CD4-positive, alpha-beta T cell treated with Interferon gamma for 1 hour (primary cell): ENCODE measurements at places on chromosomes 5 and 9.

GRCh38 chr5:36079200-36079781 lies 12.6 kb upstream of the UGT3A2 start:
- DNase-seq = no peak

GRCh38 chr5:74919487-74919886 lies 53.3 kb upstream of the FAM169A start:
- no peak for DNase-seq

DNA sequence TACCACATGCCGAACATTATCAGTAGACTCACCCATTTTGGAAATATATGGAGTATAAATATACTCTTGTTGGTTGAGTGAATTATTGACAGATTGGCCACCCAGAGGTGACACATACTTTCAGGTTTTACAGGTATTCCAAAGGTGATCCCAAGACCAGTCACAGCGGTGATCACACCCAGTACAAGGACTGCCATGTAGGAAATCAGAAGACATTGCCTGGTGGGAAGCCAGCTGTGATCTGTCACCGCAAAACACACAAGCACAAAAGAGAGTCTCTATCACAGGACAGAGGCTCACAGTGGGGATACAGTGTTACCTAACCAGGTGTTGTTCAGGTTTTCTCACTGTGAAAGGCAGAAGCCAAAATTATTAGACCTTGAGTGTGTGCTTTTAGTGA lies 15.8 kb downstream of the BTF3 start:
- no peak for DNase-seq

- no peak for DNase-seq
Measured at GRCh38 chr9:132986114-132986513, 7.6 kb downstream of the GFI1B start.

GRCh38 chr9:110476251-110476650 lies 103.3 kb downstream of the SVEP1 start:
- no peak for DNase-seq

DNA sequence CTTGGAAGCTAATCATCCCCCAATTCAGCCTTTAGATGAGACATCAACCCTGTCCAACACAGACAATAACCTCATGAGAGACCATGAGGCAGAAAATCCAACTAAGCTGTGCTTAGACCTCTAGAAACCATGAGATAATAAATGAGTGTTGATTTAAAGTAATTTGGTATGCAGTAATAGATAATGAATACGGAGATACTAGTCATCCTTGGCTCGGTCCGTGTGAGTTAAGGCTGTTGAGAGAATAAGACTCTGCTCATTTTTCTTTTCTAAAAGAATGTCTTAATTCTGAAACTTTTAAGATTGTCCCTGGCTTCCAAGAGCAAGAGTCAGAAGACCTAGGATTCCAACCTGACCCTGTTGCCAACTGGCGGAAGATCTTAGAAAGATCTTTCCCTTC lies 6.1 kb downstream of the TNC start:
- no peak for DNase-seq
